ENCODE measurements at places on chromosomes 3 and 15. TPM values are rescaled to one million over a fixed set of nuclear protein-coding genes. Genes with fewer than 3 reads are reported as not detected.

GRCh38 chr3:49721896-49722781, 1.6 kb downstream of the GMPPB start:
- H3K4me3 ChIP-seq, result peak overlapping the region; percentile 97
- H3K27ac ChIP-seq, result peak overlapping the region; percentile 82
- DNase-seq, result no peak
- peaks cover 23% of the 10 kb centered on the region for H3K4me1 ChIP-seq
- peaks cover 6% of the 10 kb centered on the region for H3K36me3 ChIP-seq

GRCh38 chr15:66649235-66649984, 52.6 kb upstream of the SMAD6 start:
- H3K4me1 ChIP-seq, result no peaks in the 10 kb centered on the region
- H3K27me3 ChIP-seq, result no peaks in the 10 kb centered on the region

DNA sequence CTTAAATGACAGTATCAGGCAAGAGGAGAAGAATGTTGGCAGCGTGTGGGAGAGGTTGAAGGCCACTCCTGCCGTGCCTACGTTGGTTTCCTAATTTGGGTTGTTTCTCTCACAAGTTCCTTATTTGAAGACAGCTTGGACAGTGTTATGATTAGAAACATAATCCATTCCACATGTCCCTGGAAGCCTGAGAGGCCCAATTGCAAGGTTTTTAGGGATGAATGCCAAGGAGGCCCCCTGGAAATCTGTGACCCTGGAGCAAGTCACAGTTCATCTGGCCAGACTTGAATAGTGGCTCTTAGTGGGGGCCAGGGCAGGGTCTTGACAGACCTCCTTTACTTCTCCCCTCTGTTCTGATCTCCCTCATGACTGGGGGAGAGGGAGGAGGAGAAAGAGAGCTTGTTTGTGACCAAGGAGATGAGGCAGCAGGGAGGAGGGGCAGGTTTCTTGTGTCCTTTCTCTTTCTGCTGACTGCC, 584.4 kb upstream of the TBL1XR1 start:
- no peaks in the 10 kb centered on the region for H3K27me3 ChIP-seq
- peaks cover 17% of the 10 kb centered on the region for H3K4me1 ChIP-seq
- H3K27ac ChIP-seq, result no peak overlapping the region
- DNase-seq, result no peak
- H3K36me3 ChIP-seq, result peaks cover 10% of the 10 kb centered on the region

- H3K4me3 ChIP-seq, result peak overlapping the region; percentile 98
- H3K27me3 ChIP-seq, result no peaks in the 10 kb centered on the region
- no peaks in the 10 kb centered on the region for H3K36me3 ChIP-seq
- peak overlapping the region; percentile 98 for H3K27ac ChIP-seq
Observed at GRCh38 chr3:48088056-48088748, 72.0 kb upstream of the MAP4 start.

DNA sequence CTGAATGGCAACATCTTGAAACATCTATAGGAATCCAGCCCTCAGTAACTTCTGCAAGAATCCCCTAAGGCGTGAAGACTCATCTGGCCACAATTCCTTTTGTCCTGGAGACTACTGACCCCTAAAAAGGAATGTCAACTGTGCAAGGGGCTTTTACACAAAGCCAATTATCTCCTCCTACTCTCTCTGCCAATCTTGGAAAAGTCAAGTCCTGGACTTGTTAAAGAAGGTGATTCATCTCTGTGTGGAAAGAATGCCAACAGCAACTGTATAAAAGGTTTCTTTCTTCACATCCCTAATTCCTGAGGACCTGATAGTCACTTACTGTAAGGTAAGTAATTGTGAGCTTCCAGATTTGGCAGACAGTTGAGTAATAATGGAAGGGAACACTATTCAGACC, 22.3 kb downstream of the THRB start:
- H3K27me3 ChIP-seq, result no peaks in the 10 kb centered on the region
- H3K4me1 ChIP-seq, result no peaks in the 10 kb centered on the region
- no peak overlapping the region for H3K4me3 ChIP-seq
- no peak for DNase-seq
- no peaks in the 10 kb centered on the region for H3K36me3 ChIP-seq

DNA sequence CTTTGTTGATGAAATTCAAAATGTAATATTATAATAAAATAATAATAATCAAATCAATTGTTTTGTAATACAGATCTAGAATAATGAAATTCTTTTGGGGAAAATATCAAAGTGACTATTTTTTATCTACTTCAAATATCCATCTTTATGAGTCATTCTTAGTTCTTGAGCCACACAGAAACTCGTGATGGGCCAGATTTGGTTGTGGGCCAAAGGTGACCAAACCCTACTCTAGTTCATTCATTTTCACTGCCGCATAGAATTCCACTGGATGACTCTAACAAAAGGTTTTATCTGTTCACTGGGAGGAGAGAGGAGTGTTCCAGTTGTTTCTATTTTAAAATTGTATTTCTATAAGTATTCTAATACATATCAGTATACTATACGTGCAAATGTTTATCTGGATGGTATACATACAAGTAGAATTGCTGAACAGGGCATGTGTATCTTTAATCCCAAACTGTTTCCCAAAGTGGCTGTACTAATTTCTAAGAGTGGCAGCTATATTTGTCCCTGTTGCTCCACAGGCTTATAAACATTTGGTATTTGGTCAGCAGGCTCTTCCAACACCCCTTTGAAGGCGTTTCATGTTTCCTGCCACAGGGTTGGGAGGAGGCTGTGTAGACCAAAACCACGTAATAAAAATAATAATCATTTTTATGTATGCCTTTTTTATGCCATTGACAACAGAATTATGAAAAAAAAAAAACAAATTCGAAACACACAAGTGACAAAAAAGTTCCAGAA, 7.3 kb upstream of the RTP3 start:
- no peak overlapping the region for H3K4me3 ChIP-seq
- peaks cover 7% of the 10 kb centered on the region for H3K27me3 ChIP-seq
- H3K27ac ChIP-seq, result no peak overlapping the region
- peaks cover 11% of the 10 kb centered on the region for H3K4me1 ChIP-seq
- no peak for DNase-seq
- no peaks in the 10 kb centered on the region for H3K36me3 ChIP-seq

DNA sequence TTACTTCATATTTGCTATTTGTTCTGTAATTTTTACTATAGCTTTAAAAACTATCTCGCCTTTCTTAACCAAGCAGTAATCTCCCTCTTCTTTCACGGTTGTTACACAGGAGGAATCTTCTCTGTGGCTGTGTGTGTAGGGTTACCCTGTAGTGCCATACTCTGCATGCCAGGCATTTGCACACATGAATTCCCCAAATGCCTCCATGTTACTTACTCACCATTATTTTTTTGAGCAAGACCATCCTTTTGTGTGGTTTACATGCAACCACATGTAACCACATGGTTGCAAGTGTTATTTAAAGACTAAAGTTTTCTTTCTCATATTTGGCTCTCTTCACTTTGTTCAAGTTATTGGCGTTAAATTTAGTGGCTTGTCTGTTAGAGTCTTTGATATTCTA, 45.5 kb downstream of the HPS3 start:
- H3K27ac ChIP-seq, result no peak overlapping the region
- H3K36me3 ChIP-seq, result peaks cover 47% of the 10 kb centered on the region
- no peak for DNase-seq
- no peak overlapping the region for H3K4me3 ChIP-seq
- peaks cover 7% of the 10 kb centered on the region for H3K4me1 ChIP-seq
- no peaks in the 10 kb centered on the region for H3K27me3 ChIP-seq

DNA sequence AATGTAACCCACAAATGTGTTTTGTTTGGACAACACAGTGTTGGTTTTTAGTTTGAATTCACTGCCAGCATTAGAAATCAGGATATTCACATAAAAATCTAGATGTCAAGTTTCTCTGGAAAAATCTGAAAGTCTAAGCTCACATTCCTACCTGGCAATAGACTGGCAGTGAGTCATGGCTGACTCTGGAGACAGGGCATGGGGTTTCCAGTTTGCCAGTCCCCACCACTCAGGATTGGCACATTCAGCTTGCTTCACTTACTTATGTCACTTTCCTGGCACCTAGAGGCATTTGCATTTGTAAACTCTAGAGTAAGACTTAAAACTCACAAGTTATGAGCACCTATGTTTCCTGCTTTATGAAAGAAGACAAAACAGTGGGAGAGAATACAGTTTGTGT, 19.1 kb upstream of the SEC61A1 start:
- DNase-seq, result no peak
- H3K36me3 ChIP-seq, result no peaks in the 10 kb centered on the region
- H3K27me3 ChIP-seq, result peaks cover 8% of the 10 kb centered on the region
- no peak overlapping the region for H3K4me3 ChIP-seq
- no peak overlapping the region for H3K27ac ChIP-seq
- no peaks in the 10 kb centered on the region for H3K4me1 ChIP-seq

DNA sequence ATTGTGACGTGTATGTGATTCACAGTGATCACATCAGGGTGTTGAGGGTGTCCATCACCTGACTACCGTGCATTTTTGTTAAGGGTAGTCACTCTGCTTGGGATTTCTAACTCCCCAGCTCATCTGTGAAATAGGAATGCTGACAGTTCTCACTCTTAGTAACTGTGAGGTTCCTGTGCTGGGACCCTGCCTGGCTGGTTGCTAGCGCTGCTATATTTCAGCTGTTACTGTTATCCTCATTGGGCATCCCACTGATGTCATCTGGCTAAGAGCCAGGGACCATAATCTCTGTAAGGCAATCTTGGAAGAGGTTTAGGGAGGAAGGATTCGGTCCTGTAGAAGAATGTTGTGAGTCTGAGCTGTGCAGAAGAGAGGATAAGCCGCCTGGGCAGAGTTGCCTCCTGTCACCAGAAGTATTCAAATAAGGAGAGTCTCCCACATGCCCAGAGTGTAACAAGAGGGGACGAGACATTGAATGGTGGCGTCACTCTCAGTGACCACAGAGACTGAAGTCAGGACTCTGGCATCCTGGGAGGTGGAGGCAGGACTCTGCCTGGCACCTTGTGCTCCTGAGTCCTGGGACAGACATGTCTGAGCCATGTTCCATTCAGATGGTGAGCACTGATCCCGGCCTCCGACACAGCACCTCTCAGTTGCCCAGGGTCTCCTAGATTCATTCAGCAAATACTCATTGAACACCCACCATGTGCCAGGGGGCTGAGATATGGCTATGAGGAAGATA, 52.2 kb downstream of the FBLN2 start:
- H3K27me3 ChIP-seq, result peaks cover 5% of the 10 kb centered on the region
- no peak for DNase-seq
- H3K36me3 ChIP-seq, result no peaks in the 10 kb centered on the region
- H3K27ac ChIP-seq, result no peak overlapping the region
- no peaks in the 10 kb centered on the region for H3K4me1 ChIP-seq

- H3K4me3 ChIP-seq, result no peak overlapping the region
- no peak overlapping the region for H3K27ac ChIP-seq
- peaks cover 4% of the 10 kb centered on the region for H3K4me1 ChIP-seq
- DNase-seq, result no peak
- H3K36me3 ChIP-seq, result peaks cover 3% of the 10 kb centered on the region
- peaks cover 10% of the 10 kb centered on the region for H3K27me3 ChIP-seq
Observed at GRCh38 chr3:14758959-14759358, 59.8 kb upstream of the FGD5 start.

DNA sequence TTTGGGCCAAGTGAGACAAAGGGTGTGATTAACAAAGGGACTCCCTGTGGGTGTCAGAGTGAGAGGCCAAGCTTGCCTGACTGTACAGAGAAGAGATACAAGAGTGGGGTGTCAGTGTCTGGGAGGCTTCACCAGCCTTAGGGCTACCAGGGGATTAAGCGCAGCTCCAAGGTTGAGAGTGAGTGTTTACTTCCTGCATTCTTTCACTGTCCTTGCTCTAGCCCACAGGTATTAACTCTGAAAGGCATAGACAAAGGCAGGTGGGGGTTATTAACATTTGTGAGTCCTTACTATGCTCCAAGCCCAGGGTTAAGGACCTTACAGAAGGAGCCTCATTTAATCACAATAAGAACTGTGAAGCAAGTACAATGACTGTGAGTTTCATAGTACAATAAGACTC, 107.6 kb downstream of the IL20RB start:
- no peaks in the 10 kb centered on the region for H3K36me3 ChIP-seq
- H3K4me3 ChIP-seq, result no peak overlapping the region
- no peak for DNase-seq
- H3K27ac ChIP-seq, result no peak overlapping the region
- no peaks in the 10 kb centered on the region for H3K27me3 ChIP-seq

DNA sequence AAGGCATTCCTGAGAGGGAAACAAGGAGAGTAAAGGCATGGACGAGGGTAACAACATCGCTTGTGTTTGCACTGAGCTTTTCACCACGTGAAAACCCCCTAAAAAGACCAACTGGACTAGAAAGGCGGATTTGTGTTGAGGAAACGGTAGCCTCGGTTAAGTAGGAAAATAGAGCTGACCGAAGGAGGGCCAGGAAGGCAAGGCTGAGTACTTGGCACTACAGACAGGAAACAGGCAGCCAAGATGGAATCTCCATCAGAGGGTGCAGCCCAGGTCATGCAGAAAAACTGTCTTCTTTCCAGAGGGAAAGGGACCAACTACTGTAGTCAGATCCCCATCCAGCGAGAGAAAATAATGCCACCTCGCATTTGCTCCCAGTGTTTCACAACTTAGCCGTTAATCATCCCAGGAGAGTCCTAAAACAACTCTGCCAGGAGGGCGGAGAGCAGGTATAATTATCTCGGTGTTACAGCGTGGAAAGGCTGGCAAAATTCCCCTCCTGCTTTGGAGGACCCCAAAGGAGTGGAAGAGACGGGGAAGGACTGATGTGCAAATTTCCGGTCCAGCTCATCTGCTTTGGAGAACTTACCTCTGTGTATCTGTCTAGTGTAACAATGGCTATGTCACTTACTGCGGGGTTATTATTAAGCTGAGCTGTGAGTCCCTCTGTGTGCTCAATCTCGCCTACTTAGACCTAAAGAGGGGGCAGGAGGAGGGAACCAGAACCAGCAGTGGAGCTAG, 77.2 kb downstream of the MYO1E start:
- peaks cover 7% of the 10 kb centered on the region for H3K36me3 ChIP-seq
- peaks cover 4% of the 10 kb centered on the region for H3K27me3 ChIP-seq
- DNase-seq, result no peak
- peaks cover 39% of the 10 kb centered on the region for H3K4me1 ChIP-seq

GRCh38 chr15:33278816-33279612, 31.8 kb upstream of the RYR3 start:
- H3K4me3 ChIP-seq, result no peak overlapping the region
- no peaks in the 10 kb centered on the region for H3K36me3 ChIP-seq
- no peak for DNase-seq

- DNase-seq, result no peak
- H3K4me3 ChIP-seq, result no peak overlapping the region
- H3K27me3 ChIP-seq, result no peaks in the 10 kb centered on the region
- no peaks in the 10 kb centered on the region for H3K4me1 ChIP-seq
- no peak overlapping the region for H3K27ac ChIP-seq
Observed at GRCh38 chr3:178768072-178768864, 232.0 kb downstream of the KCNMB2 start.

- H3K4me1 ChIP-seq, result no peaks in the 10 kb centered on the region
- DNase-seq, result no peak
- H3K36me3 ChIP-seq, result no peaks in the 10 kb centered on the region
Observed at GRCh38 chr3:70806556-70806955, 494.1 kb upstream of the MDFIC2 start.

- peaks cover 2% of the 10 kb centered on the region for H3K4me1 ChIP-seq
- no peak overlapping the region for H3K27ac ChIP-seq
- DNase-seq, result no peak
- peaks cover 45% of the 10 kb centered on the region for H3K27me3 ChIP-seq
Observed at GRCh38 chr3:5093731-5094130, 28.4 kb upstream of the ARL8B start.

- H3K27ac ChIP-seq, result no peak overlapping the region
- H3K27me3 ChIP-seq, result no peaks in the 10 kb centered on the region
- H3K4me3 ChIP-seq, result no peak overlapping the region
- DNase-seq, result no peak
- H3K36me3 ChIP-seq, result no peaks in the 10 kb centered on the region
Observed at GRCh38 chr3:141779667-141780066, 16.5 kb downstream of the GRK7 start.

ESYT3 gene
- total RNA-seq, result 0.19 TPM

GRK7 gene
- total RNA-seq, result not detected

NR2E3 gene
- not detected for total RNA-seq

PCSK6 gene
- 1.4 TPM for total RNA-seq

ABI3BP gene
- 0.17 TPM for total RNA-seq

LRTM1 gene
- total RNA-seq, result not detected

ACTC1 gene
- total RNA-seq, result not detected

All from activated naive CD8-positive, alpha-beta T cell treated with anti-CD3 and anti-CD28 coated beads, Interleukin-2, amount 10 ng/mL, durations not matched to agents 7 days and 5 days (primary cell).